Activated CD4-positive, alpha-beta T cell treated with anti-CD3 and anti-CD28 coated beads for 1 hour (primary cell): ENCODE measurements at places on chromosomes 13 and 19.

- DNase-seq, result no peak
Observed at GRCh38 chr13:75359266-75359665, 122.7 kb downstream of the TBC1D4 start.

DNA sequence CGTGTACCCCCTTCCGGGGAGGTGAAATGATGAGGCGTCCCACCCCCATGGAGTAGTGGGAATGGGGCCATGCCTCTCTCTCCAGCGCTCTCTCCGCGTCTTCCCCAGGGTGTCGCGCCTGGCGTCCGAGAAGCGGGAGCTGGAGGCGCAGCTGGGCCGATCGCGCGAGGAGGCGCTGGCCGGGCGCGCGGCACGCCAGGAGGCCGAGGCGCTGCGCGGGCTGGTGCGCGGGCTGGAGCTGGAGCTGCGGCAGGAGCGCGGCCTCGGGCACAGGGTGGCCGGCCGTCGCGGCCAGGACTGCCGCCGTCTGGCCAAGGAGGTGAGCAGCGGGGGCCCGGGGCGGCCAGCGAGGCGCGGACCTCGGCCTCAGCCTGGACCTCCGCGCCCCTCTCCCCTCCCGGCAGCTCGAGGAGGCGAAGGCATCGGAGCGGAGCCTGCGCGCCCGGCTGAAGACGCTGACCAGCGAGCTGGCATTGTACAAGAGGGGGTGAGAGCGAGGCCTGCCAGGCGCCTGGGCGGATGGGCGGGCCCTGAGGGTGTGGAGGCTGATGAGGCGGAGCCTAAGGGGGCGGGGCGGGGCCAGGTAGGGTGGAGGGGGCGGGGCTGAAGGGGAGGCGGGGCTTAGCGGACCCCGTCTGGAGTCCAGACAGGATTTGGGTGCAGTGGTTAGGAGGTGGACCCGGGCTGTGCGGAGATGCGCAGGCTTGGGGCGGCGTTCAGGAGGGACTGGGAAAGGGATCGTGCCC, 7.7 kb downstream of the PGLYRP1 start:
- peak; percentile 51 for DNase-seq

- no peak for DNase-seq
Observed at GRCh38 chr19:38389101-38389925, 816 bp downstream of the SPRED3 start.

- no peak for DNase-seq
Observed at GRCh38 chr19:54873990-54874389, at the start of gene FCAR. Gene FCAR (plus strand): TSS chr19:54874235. CDS start chr19:54874290, 55 bp downstream.

DNA sequence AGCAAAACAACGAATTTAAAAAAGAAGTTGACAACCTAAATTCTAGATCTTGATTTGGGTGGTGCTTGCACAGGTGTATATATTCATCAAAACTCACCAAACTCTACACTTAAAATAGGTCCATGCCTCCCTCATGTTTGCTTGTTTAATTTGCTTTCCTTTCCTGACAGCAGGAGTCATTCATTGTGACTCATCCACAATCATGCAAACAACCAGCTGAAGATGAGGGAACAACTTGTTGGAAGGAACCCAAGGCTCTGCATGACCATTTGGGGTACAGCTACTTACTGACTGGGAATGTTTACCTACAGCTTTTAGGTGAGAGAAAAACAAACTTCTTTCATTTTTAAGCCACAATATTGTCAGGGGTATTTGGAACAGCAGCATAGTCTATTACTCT, 96.6 kb downstream of the RXFP2 start:
- DNase-seq, result no peak

DNA sequence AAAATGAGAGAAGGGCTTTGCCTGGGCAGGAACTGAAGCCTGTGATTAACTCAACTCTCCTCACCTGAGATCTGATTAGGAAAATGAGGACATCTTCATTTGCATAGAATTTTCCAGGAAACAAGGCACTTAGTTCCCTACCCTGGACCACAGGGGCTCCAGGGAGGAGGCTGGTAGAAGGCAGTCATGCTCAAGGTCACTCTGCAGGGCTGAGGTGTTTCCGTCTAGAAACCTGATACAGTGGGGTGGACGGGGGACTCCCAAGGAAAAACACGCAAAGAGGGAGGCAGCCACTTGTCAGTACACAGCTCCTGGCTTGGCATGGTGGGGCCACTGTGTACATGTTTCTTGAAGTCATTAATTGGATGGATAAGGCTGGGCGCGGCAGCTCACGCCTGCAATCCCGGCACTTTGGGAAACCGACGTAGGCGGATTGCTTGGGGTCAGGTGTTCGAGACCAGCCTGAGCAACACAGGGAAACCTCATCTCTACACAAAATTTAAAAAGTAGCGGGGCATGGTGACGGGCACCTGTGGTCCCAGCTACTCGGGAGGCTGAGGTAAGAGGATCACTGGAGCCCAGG, 6.0 kb downstream of the KLK14 start:
- DNase-seq, result no peak

GRCh38 chr19:13373599-13373998, 132.7 kb downstream of the CACNA1A start:
- no peak for DNase-seq

DNA sequence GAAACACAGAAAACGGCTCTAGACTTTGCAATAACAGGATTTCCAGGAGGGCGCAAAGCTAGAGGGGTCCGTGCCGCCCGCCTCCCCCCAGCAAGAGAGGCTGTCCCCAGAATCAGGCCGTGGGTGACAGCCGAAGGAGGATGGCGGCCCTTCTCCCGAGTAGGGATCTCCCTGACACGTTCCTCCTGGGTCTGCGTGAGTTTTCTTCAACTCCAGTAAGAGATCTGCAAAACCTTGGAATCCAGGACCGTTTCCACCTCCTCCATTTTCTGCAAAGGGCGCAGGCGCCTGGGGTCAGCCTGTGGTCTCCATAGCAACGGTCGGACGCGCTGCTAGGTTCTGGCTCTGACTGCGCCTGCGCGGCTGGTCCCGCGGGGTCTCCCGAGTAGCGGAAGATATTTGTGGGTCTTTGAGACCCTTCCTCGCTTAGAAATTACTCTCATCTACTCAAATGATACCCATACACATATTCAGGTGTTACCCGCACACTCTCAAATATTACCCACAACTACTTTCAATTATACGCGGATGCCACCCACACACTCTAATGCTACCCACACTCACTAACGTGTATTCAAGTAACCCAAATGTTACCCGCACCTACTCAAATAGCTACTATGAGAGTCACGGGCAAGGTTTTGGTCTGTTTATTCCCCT, 2.1 kb downstream of the PNMA8C start:
- DNase-seq, result no peak

- DNase-seq, result no peak
Observed at GRCh38 chr13:77584106-77584505, 48.6 kb downstream of the SCEL start.

- DNase-seq, result no peak
Observed at GRCh38 chr13:98769736-98770135, 17.3 kb upstream of the SLC15A1 start.

- no peak for DNase-seq
Observed at GRCh38 chr13:110216006-110216397, 91.0 kb downstream of the COL4A1 start.

- DNase-seq, result no peak
Observed at GRCh38 chr19:6825076-6825774, 52.7 kb downstream of the VAV1 start.

DNA sequence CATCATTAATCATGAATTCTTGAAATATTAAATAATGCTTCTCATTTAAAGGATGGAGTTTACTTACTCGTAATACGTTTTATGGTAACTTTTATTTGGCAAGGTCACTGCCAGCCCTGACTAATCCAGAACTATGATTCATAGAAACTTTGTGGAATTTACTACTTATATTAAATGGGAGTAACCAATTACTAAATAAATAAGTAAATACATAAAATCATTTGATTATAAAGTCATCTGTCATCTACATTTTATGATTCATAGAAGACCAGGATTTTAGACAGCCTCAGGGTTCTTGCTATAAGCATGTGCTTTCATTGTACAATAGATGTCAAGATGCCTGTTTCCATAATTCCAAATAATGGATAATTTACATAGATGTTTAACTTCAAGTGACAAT, 611.1 kb downstream of the TBC1D4 start:
- no peak for DNase-seq

GRCh38 chr19:13902993-13903555, 2.8 kb downstream of the BRME1 start:
- DNase-seq, result no peak

- no peak for DNase-seq
Observed at GRCh38 chr13:51524312-51524711, 60.0 kb upstream of the WDFY2 start.

GRCh38 chr19:55068950-55069864, 6.3 kb upstream of the RDH13 start:
- no peak for DNase-seq

DNA sequence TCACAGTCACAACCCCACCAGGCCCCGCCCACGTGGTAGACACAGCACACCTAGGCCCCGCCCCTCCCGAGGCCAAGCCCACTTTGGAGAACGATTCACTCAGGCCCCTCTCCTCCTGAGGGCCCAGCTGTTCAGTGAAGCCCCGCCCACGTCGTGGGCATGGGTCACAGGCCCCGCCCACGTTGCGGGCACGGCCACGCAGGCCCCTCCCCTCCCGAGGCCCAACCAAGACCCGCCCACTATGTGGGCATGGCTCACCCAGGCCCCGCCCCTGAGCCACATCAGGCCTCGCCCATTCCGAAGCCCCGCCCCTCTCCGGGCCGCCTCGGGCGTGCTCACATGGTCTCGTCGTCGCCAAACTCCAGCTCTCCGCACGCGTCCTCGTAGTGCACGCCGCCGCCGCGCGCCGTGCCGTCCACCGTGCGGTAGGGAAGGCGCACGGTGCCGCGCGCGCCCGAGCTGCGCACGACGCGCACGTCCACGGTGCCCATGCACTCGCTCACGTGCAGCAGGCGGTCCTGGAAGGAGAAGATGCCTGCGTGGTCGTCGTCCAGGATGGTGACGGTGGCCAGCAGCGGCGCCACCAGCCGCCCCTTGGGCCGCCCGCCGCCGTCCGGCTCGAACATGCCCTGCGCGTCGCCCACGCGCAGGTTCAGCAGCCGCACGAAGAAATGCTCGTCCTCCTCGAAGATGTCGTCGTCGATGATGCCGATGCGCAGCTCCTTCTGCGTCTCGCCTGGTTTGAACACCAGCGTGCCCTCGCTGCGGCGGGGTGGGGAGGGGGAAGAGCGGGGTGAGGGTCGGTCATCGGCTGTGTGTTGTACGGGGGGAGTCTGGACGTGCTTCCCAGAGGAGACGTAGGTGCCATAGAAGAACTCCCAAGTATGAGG, 24.0 kb downstream of the SLC8A2 start:
- DNase-seq, result no peak
